ENCODE measurements at places on chromosomes 7 and 10. TPM values are rescaled to one million over a fixed set of nuclear protein-coding genes. Genes with fewer than 3 reads are reported as not detected.

IGFBP3 gene
- polyA plus RNA-seq: not detected

ITPRID1 gene
- polyA plus RNA-seq: not detected

CYP26C1 gene
- not detected for polyA plus RNA-seq

GRCh38 chr10:35447693-35448407, 111.5 kb downstream of the CCNY start:
- no peak for DNase-seq

ABCB4 gene
- 21.3 TPM for polyA plus RNA-seq

- no peak for DNase-seq
Observed at GRCh38 chr10:30580241-30580640, 49.3 kb downstream of the LYZL2 start.

TMEM106B gene
- polyA plus RNA-seq: 23.8 TPM

AKR1D1 gene
- not detected for polyA plus RNA-seq

DNA sequence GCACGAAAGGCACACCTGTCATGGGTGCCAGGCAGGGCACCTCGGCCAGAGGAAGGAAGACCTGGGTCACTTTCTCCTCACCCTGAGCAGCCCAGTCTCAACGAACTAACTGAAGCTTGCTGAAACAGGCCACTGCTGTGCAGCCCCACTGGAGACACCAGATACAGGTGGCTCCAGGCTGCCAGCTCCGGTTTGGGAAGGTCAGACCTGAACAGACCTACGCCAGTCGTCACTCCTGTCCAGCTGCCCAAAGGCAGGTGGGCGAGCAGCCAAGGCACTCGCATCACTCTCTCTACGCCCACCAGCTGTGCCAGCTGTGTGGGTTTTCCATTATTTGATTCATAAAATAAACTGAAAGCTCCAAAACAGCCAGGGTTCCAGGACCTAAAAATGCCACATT, 256.1 kb downstream of the ZMYND11 start:
- no peak for DNase-seq

DNA sequence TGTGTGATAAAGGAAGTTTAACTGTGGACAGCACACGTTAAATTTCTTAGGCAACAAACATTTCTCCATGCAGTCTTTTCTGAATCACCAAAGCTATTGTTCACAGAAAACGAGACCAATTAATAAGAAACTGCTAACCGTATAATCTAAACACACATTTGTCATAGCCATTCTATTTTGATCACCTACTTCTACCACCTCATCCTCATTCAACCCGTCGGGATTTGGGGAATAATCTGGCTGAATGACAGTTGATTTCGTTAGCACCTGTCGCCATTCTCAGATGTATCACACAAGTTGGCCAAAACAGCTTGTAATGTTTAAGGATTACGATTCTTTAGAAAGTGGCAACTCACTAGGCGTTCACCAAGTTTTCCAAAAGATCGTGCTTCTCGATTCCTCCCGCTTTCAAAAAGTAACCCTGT, 1.2 kb downstream of the EZH2 start:
- no peak for DNase-seq

- DNase-seq: no peak
Observed at GRCh38 chr7:69796416-69796815, 198.1 kb downstream of the AUTS2 start.

TMEM254 gene
- 38.5 TPM for polyA plus RNA-seq

GRCh38 chr7:117165656-117166055, 157.2 kb downstream of the WNT2 start:
- no peak for DNase-seq

DNA sequence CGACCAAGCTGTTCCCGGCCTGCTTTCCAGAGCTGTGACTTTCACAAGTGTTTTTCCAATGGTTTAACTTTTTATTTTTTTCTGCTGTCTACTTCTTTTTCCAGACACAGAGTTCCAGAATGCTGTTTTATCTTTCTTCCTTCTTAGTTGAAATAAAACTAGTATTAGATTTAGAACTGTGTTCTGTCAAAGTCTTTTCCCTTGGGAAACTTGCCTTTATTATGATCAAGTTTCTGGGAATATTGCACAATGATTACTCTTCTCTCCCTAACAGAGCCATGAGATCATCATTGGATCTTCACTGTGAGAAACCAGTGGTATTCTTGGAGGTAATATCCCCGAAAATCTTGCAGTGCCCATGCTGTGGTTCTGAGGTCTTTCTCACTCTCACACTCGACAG, 104.9 kb upstream of the KCND2 start:
- DNase-seq: no peak

ARL4A gene
- polyA plus RNA-seq: 174 TPM

DNA sequence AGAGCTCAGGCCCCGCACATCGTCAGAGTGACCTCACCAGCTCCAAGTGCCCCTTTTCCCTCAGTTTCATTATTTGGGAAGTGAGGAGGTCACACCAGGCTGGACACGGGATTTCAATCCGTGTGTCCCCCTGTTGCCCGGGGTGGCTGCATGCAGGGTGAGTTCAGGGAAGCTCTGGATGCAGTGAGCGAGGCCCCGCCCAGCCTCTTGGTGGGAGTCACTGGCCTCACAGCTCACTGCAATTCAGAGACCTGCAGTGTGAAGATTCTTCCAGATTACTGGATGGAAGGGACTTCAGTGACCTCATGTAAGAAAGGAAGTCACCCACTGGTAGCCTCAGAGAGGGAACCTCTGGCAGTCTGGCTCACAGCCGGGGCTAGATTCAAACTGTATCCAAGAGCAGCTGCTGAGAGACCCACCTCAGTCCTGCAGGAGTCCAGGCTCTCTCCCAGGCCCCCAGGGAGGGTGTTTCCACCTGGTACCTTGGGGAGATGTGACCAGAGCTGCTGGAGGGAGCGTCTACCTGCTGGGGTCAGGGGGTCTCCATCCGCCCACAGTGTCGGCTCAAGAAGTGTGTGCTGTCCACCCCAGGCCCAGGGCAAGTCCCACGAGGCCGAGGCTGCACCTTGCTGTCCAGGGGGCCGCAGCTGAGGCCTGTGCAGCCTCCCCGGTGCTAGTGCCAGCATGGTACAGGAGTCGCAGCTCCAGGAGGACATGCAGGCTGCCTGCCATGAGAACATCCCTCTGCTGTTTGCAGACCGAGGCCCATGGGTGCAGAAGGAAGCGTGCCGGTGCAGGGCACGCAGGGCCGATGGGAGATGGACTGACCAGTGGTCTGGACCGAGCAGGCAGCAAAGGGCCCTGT, 54.4 kb downstream of the MGMT start:
- no peak for DNase-seq

- DNase-seq: peak; percentile 25
Observed at GRCh38 chr7:158828133-158829020, 932 bp downstream of the ESYT2 start.

DNA sequence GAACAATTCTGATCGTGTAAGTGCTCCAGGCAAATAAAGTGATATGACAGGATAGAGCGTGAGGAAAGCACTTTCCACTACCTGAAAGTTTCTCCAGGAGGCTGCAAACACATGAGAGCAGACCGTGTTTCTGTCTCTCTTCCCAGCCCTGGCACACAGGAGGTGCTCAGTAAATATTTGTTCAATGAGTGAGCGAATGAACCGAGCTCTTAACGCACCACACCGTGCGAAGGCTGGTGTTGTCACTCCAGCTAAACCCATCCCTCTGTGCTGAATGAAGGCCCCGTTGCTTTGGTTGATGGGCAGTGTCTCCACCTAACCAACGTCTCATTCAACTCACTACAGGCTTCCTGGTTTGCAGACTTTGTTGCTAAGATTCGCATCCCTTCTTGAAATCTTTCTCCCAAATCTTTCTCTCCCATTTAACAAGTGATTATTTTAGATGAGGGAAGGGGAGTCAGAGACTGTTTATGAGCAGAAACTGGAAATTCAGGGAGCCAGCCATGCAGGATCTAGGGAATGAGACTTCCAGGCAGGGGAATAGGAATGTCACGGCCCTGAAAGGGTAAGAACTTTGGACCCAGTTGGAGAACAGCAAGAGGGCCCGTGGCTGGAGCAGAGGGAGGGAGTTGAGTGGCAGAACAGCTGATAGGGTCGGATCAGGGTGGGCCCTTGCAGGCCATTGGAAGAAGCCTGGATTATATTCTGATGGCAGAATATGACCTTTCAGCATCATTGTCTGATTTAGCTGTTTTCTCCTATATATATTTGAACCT, 282.6 kb downstream of the CAMK1D start:
- DNase-seq: no peak

- DNase-seq: no peak
Observed at GRCh38 chr10:127298381-127298780, 102.0 kb upstream of the INSYN2A start.

- DNase-seq: peak; percentile 82
Observed at GRCh38 chr7:6637544-6638229, 569 bp downstream of the ZNF316 start.

- DNase-seq: no peak
Observed at GRCh38 chr10:50613150-50613549, 10.6 kb downstream of the SGMS1 start.

DNA sequence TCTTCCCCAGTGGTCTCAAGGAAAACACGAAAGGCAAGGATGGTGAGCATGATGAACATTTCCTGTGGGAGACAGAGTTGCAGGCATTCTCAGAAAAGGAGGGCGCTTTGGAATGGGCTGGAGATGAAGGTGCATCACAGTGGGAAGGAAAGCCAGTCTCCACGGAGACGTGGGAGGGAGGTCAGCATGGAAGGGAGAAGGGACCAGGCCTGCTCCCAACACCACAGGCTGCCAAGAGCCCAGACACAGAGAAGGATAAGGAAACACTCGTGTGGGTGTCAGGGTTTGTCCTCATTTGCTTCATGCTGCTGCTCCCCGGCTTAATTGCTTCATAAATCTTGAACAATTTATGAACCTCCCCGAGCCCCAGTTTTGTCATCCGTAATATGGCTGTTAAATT, 231.5 kb upstream of the ZNF32 start:
- DNase-seq: no peak

GRCh38 chr7:43220250-43220649, 107.8 kb downstream of the HECW1 start:
- no peak for DNase-seq

GRCh38 chr7:152312316-152312715, 123.5 kb downstream of the KMT2C start:
- no peak for DNase-seq

SVOPL gene
- polyA plus RNA-seq: not detected
